NCI-H2081 treated with DMSO at 0.1 percent for 48 hours (cell line): ENCODE measurements at places on chromosomes 4 and X.

DNA sequence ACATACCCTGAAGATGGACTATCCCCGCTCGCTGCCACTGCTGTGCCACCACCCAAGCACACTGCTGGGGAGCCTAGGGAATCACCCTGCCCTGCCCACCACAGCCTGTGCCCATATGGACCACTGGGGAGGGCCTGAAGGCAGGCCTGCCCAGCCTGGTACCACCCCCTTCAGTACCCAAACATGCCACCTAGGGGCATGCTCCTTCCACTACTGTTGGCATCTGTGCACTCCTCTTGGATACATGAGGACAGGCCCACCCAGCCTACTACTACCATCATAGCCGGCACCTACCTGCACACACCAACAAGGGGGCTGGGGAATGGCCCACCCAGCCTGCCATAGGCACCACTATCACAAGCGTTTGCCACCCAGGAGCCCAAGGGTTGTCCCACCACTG, 30.1 kb upstream of the PRDX4 start:
- DNase-seq, result no peak

GRCh38 chr4:157887316-157887715, 285.5 kb downstream of the GASK1B start:
- no peak for DNase-seq

GRCh38 chrX:129585691-129586090, 45.6 kb downstream of the OCRL start:
- no peak for DNase-seq

DNA sequence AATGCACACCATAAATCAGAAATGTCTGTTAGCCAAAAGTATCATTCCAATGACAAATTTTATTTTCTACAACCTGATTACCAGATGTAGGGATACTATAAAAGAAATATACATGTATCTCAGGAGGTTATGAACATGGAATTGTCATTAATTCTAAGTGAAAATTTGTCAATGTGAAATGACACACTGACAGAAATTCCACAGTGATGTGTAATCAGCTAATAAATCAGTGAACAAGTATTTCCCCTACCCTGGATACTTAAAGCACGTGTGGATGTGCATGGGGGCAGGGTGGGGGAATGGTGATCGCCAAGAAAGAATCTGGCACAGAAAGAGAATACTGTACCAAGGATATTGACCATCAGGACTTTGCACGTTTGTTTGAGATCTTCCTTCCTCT, 123.6 kb downstream of the SH3RF1 start:
- no peak for DNase-seq

GRCh38 chrX:155666741-155667140, 54.0 kb upstream of the TMLHE start:
- no peak for DNase-seq
